GM10248 (cell line): ENCODE measurements at places on chromosomes 12 and 14.

- no peak for DNase-seq
These were observed 282.9 kb downstream of the RMST start for GRCh38 chr12:97745406-97746101.

DNA sequence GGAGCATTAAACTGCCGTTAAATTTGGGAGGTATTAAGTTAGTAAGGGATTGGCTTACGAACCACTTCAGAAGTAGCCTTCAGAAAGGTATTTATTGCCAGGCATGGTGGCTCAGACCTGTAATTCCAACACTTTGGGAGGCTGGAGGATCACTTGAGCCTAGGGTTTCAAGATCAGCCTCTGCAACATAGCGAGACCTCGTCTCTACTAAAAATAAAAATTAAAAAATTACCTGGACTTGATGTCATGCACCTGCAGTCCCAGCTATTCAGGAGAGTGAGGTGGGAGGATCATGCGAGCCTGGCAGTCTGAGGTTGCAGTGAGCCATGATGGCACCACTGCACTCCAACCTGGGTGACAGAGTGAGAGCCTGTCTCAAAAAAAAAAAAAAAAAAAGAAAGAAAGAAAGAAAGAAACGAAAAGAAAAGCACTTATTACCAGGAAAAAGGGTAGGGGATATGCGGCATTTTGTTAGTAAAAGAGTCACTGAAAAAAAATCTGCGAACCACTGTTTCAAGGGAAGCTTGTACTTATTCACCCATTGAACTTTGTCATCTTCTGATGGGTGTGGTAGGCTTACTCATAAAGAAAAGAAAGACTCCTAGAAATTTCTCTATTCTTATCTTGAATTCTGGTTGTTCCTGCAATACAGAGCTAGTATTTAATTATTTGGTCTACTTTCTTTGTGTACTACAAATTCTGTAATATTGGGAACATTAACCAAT lies 33.6 kb upstream of the PLEKHA5 start:
- no peak for DNase-seq

DNA sequence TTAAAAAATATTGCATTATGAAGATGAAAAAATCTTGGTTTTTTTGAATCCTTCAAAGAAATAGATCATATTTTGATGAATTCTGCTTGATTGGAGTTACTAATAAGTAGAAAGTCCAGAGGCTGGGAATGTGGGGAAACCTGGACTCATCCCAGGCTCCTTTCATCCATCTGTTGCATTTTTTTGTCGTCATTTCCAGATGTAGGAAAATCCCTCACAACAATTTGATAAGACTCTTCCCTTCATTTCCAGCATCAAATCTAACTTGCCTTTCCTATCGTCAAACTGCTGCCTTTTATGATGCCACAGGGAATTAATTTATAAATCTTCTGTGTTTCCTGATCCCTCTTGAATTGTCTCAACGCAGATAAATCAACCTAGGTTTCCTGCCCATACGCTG lies 211.6 kb downstream of the FBXL14 start:
- DNase-seq: no peak

DNA sequence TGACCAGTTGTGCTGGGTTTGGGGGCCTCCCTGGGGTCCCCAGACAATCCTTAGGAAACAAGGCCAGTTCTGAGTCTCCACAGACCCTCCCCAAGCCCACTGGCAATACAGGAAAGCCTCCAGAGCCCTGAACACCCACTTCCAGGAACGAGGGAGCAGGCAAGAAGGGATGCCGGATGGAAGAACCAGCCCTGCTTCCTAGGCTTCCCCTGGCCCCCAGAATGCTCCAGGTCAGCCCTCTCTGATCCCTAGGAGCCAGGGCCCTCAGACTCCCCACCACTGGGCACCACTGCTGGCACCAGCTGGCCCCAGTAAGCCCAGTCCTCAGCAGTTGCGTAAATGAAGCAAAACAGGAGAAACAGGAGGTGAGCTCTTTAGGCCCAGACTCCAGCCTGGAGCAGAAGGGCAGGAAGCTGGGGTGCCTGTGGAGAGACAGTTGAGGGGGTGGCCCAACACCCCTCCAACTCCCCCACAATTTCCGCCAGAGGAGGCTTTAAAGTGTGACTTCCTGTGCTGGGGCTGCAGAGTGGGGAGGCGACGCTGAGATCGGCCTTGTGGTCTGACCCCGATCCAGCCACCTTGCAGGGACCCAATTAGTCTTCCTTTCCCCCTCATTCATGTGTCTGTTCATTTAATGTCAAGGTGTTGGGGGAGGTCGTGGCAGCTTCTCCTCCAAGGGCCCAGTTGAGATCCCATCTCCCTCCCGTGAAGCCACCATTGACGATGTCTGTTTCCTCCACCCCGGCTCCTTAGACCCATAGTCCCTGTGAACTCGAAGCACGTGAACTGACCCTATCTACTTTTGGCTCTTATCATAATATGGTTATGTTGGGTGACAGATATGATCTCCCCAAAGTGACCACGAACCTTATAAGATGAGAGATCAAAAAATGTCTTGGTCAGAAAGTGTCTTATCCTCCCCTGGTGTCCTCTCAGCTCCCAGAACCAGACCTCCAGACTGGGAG lies 4.7 kb downstream of the TNFRSF1A start:
- DNase-seq: no peak

DNA sequence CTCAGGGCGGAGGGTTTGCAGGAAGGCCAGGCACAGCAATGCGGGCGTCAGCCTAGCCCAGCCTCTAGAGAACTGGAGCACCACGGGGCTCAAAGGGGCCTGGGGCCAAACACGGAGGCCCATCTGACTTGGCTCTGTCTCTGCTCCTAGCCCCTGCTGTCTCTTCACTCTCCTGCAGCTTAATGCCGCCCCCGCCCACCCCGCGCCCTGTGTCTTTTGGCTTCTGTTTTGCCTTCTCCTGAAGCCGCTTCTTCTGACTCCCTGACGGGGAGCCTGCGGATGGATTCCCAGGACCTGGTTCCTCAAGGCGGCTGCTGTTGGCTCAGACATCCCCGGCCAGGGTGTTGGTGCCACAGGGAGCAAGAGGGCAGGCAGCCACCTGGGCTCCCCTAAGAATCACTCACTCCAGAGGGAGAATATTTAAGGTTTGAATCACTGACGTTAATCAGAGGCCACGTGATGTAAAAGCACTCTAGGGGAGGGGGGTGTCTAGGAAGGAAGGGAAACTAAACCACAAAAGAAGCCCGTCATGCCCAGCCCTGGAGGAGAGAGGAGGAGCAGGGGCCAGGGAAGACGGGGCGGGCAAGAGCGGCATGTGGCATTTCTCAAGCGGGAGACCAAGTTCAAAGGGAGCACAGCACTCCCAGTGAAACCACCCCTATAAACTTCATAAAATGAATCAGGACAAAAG lies 36.9 kb upstream of the PRMT8 start:
- DNase-seq: no peak

GRCh38 chr14:53034036-53034435 lies 83.2 kb upstream of the FERMT2 start:
- DNase-seq: no peak

DNA sequence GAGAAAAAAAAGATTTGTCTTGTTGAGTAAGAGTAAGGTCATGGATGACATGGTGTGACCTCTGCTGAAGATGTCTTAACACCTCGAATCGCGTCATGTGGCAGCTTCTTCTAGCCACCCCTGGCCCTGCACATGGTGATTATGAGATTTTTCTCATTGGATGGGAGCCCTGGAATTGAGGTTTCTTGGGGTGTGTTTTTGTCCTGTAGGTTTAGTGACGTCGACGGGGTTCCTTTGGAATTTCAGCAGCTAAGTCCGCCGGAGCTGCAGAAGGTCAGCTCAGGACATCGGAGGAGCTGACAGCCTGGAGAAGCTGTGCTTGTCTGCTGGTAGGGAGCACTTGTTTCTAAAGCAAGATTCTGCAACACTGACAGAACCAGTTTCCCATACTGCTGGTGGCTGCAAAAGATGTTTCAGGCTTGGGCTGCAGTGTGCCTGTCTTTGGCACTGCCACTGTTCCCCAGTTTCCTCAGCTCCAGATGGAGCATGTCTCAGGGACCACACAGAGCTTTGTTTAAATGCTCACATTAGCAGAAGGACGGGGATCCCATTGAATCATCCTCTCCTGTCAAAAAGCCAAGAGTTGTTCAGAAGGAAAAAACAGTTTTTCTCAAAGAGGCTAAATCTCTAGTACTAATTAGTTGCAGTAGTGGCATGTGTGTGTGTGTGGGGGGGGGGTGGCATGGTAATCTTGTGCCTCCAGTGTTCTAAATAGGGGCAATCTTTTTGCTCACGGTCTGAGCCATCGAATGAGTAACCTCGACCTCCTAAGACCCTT lies 5.2 kb upstream of the FOS start:
- no peak for DNase-seq

DNA sequence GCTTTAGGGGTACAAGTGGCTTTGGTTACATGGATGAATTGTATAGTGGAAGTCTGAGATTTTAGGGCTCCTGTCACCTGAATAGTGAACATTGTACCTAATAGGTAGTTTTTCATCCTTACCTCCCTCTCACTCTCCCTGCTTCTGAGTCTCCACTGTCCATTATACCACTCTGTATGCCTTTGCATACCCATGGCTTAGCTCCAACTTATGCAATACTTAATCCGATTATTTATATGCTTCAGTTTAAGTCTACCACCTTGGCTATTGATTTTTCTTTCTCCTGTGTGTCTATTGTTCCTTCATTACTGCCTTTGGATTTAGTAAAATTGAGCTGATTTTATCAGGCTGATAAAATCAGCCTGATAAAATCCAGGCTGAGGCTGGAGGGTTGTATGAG lies 30.5 kb upstream of the C12orf71 start:
- no peak for DNase-seq

GRCh38 chr12:96812153-96812552 lies 94.9 kb upstream of the NEDD1 start:
- DNase-seq: no peak

- no peak for DNase-seq
These were observed 7.9 kb downstream of the CKAP4 start for GRCh38 chr12:106239951-106240335.

DNA sequence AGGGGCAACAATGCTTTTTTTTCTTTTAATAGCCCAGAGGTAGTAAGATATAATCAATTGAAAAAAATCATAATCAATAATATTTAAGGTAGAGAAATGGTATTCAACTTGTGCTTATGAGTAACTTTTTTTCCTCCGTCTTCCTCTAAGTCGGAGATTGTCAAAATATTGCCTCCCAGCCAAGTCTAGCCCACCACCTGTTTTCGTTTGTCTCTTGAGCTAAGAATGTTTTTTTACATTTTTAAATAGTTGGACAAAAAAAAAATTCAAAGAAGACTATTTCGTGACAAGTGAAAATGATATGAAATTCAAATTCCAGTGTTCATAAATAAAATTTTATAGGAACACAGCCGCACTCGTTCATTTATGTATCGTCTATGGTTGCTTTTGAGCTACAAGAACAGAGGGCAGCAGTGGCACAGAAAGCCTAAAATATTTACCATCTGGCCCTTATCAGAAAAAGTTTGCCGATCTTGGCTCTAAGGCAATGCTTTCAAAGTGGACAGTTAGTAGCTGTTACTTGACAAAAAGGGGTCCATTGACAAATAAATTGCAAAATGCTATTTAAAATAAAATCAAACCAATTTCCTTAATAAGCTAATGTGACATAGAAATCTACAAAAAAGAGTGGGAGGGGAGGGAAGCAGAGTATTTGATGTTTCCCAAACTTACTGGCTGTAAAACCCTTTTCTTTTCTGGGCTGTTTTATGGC lies 40.8 kb upstream of the MAX start:
- no peak for DNase-seq

DNA sequence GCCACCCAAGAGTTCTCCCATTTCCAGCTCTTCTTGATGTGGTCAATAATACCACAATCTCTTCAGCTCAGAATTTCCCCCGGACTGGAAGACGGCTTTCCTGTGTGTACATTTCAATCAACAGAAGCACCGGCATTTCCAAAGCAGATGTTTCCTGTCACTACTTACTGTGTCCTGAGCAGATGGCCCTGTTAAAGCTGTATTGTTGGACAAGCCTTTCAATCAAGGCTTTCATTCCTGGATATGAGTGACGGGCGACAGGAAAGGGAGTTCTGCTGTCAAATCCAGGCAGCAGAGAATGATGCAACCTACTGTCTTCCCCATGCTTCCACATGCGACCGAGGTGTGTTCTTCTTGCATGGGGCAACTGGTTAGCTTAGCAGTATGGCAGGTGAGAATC lies 76.4 kb upstream of the CCDC60 start:
- no peak for DNase-seq

- DNase-seq: no peak
These were observed at the start of gene KRT80 for GRCh38 chr12:52191841-52192791. Gene KRT80, minus strand, starts transcription at chr12:52192014. Its CDS starts 112 bp downstream, at chr12:52191902.

DNA sequence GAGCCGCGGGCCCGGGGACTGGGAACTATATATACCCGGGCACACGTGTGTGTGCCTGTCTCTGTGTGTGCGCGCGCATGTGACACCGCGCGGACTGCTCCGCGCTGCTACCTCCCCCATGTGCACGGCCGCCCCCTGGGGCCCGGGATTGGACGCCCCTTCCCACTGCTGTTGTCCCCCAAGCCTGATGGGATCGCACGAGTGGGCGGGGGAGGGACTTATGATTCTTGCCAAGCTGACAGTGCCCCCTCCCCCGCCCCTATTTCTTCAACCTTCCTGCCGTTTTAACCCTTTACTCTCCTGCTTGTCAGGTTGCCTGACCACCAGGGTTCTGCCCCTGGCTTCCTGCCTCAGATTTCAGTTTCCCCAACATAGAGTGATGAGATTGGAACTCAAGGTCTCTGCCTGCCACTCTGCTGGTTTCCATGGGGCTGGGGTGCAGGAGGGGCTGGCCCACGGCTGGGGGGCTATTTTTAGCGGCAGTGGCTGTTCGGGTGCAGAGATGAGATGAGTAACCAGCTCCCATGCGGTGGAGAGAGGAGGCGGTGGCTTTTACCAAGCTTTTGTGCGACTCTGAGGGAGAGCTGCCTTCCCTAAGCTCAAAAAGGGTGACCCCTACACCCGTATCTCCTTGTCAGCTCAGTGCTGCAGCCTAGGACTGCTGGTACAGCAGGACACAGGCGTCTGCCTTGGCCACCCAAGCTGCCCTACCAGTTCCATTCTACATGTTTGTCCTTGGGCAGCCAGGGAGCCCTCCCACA lies at the start of gene DDN:
DDN (minus strand) TSS at position 5 of the 761 bp plus-strand sequence. CDS start 88 bp downstream, outside the sequence.
- DNase-seq: peak; percentile 81

- peak; percentile 43 for DNase-seq
These were observed 437 bp downstream of the ERO1A start for GRCh38 chr14:52694761-52695480.

DNA sequence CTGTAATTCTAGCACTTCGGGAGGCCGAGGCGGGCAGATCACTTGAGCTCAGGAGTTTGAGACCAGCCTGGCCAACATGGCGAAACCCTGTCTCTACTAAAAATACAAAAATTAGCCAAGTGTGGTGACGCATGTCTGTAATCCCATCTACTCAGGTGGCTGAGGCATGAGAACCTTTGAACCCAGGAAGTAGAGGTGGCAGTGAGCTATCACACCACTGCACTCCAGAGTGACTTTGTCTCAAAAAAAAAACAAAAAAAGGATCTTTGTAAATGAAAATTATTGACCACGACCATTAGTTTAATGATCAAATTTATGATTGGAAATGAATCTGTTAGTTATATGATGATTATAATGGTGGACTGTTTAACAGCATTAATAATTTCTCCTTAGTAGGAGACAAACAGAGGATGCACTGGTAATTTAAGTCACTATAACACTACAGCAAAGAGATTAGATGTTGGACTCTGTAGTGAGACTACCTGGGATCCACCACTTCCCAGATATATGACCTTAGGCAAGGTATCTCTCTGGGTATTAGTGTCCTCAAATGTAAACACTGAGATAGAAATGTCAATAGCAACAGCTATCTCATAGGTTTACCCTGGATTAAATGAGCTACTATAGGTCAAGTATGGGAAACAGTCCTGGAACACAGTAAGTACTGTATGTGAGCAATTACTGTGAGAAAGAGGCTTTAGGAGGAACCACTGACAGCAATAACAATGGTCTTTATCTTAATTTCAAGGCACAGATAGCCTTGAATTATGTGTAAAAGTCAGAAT lies 214.7 kb downstream of the NOVA1 start:
- no peak for DNase-seq

- DNase-seq: no peak
These were observed 644.7 kb downstream of the VRK1 start for GRCh38 chr14:97441740-97442362.
